GM10248 (cell line): ENCODE measurements at places on chromosomes 13 and 19.
A peak's percentile ranks its signal among the peaks of the same experiment; 100 is the strongest.

DNA sequence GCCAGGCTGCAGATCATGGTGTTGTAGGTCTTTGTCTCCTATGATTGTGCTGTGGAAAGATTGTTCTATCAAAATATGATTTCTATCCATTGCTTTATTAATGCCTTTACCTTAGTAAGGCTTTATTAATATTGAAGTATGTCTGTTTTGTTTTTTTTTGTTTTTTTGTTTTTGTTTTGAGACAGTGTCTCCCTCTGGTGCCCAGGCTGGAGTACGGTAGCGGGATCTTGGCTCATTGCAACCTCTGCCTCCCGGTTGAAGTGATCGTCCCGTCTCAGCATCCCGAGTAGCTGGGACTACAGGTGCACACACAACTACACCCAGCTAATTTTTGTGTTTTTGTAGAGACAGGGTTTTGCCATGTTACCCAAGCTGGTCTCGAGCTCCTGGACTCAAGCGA lies 7.7 kb downstream of the IRGC start:
- no peak for DNase-seq

GRCh38 chr13:26061947-26062346 lies 10.1 kb upstream of the SHISA2 start:
- DNase-seq, result no peak

DNA sequence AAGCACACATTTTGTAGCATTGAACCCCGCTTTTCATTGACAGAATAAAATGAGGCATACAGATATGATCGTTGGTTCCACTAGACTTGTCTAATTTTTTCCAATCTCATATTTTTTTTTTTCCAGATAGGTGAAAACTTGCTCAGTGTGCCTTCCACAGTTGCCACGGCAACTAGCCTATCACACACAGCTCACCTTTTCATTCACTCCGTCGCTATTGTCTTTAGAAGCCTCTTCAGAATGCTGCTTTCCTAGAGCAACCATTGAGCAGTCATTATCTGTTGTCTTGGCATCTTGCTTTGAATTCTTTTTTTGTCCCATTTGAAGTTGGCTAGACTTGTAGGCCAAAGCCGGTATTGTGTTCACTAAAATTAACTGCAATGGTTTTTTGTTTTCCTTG lies 37.7 kb upstream of the ESD start:
- DNase-seq, result no peak

- no peak for DNase-seq
These were observed 2.1 kb downstream of the POU4F1 start for GRCh38 chr13:78601124-78601873.

GRCh38 chr19:35266520-35267352 lies 2.0 kb upstream of the USF2 start:
- DNase-seq, result no peak

DNA sequence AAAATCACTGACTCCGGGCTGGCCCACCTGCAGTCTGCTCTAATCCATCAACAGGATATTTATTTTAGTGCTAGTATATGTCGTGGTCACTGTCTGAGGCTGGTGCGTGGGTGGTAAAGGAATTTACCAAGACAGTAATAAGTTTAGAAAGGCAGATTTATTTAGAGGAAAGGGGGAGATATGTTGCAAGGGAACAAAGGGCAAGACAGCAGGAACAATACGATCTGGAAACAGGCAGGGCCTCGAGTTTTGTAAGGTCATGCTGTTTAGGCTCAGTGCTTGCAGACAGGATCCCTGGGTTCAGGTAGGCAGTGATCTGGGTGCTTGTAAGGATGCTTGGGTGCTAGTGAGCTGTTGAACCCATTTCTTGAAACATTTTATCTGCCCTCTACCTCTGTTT lies 748.2 kb upstream of the SLITRK5 start:
- DNase-seq, result no peak

GRCh38 chr19:41447732-41448332 lies 4.9 kb downstream of the ERICH4 start:
- no peak for DNase-seq

- no peak for DNase-seq
These were observed 386 bp downstream of the VAV1 start for GRCh38 chr19:6772866-6773322.

- DNase-seq, result peak; percentile 38
These were observed 7.4 kb downstream of the ACP5 start for GRCh38 chr19:11570039-11570462.

- DNase-seq, result no peak
These were observed 34.2 kb downstream of the THSD1 start for GRCh38 chr13:52371736-52372247.

DNA sequence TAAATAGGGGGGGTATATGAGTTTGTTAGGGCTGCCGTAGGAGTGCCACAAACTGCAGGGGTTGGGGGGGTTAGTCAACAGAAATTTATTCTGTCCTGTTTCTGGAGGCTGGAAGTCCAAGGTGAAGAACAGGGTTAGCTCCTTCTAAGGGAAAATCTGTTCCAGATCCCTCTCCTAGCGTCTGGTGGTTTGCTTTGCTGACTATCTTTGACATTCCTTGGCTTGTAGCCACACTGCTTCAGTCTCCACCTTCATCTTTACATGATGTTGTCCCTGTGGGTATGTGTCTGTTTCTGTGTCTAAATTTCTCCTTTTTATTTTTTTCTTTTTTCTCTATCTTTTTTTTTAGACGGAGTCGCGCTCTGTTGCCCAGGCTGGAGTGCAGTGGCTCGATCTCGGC lies 8.1 kb upstream of the ICAM1 start:
- DNase-seq, result no peak

GRCh38 chr13:106471957-106472543 lies 63.4 kb downstream of the EFNB2 start:
- DNase-seq, result no peak

DNA sequence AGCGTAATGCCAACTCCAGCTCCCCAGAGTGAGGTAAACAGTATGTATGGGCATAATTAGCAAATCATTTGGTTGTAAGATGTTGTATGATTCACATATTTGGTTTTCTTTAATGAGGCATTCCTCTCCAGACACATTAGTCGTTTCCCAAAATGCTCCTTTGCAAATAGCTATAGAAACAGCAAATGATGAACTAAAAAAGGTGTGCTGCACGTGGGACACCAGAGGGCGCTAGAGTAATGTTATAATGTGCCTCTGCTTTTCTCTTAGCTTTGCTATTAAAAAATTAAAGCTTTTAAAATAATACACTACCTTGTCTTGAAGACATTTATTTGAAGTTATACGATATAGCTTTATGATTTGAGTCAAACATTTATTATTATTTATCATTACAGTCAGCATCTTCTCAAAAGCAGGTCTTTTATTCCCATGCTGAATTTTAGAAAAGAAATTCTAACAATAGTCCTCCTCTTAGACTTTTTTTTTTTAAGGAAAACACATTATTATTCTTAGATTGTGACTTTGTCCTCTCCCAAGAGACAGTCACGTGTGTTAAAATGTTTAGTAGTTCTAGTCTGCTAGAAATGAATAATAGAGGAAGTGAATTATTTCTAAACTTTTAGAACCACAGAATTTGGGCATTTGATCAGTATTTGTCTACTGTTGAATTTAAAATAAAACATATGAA lies 121.6 kb upstream of the FRY start:
- DNase-seq, result peak; percentile 30

GRCh38 chr13:20126541-20127261 lies 34.2 kb downstream of the GJA3 start:
- no peak for DNase-seq

GRCh38 chr19:2327773-2328400 lies 499 bp downstream of the LSM7 start:
- peak; percentile 82 for DNase-seq

DNA sequence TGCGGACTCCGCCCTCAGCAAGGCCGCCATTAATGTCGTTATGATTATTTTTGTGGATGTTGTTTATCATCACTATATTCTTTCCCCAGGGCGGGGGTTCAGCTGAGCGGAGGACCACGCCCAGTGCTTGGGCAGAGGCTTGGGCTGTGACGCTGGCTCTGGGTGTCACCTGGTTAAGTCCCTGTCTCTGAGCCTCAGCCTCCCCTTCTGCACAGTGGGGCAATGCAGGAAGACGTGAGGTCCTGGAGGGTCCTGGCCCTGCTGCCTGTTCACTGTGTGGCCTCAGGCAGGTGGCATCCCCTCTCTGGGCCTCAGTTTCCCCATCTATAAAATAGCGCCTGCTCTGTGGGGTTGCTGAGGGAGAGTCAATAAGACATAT lies 32.5 kb downstream of the NFIC start:
- no peak for DNase-seq

GRCh38 chr13:110945928-110946570 lies 31.2 kb upstream of the ANKRD10 start:
- no peak for DNase-seq

DNA sequence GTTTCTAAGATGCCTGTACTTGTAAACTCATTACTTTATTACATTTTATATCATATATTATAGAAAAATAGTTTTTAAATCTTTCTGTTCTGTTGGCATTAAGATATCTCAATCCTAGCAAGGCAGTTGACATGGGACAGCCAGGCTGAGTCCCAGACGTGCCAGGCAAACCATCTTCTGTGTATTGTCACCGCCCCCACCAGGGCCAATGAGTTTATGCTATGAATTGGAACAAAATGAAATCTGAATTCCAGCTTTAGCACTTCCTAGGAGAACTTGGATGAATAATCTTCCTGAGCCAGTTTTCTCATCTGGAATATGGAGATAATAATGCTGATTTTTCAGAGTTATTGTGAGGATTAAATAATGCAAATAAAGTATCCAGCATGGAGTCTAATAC lies 79.9 kb upstream of the GSX1 start:
- DNase-seq, result no peak

DNA sequence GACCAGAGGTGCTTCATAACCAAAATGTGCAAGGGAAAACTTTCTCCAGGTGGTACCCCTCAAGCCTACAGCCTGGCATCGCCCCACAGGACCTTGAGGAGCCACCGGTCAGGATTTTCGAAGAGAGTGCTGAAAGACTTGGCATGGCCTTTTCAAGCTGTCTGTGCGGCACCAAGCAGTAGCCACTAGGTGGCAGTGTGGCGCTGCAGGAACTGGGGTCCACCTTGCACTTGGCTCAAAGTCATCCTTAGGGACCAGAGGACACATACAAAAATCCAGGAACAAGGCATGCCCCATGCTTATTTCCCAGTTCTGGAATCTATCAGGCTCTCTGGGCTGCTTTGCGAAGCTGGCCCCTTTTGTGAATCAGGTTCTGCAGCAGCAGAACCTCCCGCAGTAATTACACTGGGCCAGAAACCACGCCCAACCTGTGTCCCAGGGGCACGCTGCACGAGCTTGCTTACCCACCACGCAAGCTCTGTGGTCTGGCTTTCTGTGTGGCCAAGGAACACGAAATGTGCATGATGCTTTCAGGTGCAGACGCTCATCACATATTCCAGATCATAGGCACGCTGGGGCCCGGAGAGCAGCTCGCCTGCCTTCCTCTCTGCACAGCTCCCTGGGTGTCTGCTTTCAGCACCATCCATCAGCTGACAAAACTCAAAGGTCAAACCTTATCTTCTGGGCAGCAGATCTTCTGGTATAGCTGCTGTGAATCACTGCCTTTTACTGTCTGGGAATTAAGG lies 87.2 kb downstream of the SLC7A1 start:
- DNase-seq, result peak; percentile 85

- DNase-seq, result no peak
These were observed 326.2 kb upstream of the GPC6 start for GRCh38 chr13:92900446-92900845.

DNA sequence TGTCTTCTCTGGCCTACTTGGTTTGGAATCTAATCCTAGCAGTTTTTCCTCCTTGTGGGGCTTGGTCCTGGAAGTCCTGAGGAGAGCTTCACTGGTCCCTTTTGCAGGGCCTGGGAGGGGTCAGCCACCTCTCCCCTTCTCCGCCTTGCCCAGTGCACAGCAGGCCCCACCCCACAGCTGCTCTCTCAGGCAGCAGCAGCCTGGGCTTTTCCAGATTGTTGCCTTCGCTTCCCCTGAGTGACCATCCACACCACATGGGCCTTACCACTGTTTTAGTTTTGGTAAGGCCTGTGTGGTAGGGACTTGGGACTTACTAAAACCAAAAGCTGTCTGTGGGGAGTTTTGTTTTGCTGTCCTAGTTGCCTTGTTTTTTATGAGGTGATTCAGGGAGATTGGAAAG lies 11.5 kb downstream of the MPHOSPH8 start:
- DNase-seq, result no peak

DNA sequence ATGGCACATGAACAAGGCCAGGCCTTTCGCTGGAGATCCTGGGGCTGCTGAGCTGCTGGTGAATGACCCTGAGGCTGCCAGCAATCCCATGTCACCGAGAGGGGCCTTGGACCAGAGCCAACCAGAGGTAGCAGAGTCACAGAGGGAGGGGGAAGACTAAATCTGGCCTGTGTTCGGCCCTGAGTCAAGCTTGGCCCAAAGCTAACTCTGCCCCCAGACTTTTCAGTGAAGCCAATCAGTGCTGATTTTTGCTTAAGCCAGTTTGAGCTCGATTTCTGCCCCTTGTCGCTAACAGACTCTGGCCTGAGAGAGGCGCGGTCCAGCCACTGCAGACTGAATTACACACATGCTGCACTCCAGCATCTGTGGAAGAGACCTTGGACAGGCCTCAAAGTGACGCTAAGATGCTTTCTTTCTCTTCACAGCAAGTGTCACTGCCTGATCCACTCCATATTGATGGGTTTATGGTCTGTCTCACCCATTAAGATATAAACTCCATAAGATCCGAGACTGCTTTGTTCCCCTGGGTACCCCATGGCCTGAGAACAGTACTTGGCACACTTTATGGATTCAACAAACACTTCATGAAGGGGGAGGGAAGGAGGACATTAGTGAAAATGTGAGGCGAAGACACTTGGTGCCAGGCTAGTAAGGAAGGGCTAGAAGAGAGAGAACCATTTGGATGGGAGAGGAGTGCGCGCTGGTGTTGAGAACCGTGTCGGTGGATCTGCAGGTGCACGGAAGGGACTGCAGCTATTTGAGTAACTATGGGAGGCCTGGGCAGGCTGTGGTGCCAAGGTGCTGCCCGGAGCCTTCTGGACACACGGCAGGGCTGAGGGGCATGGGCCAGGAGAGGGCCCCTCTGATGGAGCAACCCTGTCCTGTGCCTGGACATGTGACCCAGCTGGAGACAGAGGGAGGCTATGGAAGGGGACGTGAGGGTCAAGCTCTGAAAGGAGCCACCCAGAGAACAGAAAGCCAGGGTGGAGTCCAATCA lies 17.6 kb downstream of the RANBP3 start:
- DNase-seq, result no peak

DNA sequence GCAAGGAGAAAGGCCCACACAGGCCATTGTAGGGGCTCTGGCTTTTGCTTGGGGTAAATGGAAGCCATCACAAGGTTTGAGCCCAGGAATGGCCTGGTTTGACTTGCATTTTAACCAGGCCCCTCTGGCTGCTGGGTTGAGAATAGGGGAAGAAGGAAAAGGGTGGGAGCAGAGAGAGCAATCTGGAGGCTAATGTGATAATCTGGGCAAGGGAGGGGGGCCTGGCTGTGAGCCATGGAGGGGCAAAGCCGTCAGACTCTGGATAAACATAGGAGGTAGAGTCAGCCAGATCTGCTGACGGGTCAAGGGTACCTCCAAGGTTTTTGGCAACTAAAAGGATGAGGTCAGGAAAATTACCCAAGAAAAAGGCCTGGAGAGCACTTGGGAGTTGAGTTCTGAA lies 41.6 kb downstream of the RFX2 start:
- no peak for DNase-seq
